SW 1271 (cell line): ENCODE measurements at places on chromosomes 1 and 21.

- no peak for DNase-seq
Observed at GRCh38 chr1:12026586-12026985, 7.3 kb downstream of the MIIP start.

DNA sequence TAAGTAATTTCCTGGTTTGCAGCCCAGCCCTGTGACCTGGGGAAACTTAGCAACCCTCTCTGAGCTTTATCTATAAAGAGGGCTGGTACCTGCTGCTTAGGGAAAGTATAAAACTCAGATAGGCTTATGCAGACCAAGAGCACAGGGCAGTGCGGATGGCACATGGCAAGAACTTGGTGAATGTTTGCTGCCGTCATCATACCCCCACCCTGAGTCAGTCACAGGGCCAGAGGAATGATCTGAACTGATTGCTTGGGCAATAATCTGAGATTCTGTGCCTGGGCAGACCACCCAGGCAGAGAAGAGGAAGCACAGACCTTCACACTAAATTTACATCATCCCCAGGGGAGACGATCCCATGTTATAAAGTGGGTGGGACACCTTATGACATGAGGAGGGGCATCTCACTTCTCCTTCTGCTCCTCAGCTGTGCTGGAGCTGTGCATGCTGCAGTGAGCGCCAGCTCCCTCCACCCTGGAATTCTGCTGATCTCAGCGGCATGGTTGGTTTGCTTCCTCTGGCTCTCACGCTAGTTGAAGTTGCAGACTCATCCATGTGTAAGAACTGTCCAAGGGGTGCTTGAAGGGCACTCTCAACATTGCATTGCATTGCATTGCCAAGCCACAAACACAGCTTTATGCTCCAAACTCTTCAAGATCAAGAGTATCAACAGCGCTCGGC is 197.1 kb downstream of the AJAP1 start:
- no peak for DNase-seq

- DNase-seq = no peak
Observed at GRCh38 chr1:217660353-217661062, 29.4 kb downstream of the SPATA17 start.

DNA sequence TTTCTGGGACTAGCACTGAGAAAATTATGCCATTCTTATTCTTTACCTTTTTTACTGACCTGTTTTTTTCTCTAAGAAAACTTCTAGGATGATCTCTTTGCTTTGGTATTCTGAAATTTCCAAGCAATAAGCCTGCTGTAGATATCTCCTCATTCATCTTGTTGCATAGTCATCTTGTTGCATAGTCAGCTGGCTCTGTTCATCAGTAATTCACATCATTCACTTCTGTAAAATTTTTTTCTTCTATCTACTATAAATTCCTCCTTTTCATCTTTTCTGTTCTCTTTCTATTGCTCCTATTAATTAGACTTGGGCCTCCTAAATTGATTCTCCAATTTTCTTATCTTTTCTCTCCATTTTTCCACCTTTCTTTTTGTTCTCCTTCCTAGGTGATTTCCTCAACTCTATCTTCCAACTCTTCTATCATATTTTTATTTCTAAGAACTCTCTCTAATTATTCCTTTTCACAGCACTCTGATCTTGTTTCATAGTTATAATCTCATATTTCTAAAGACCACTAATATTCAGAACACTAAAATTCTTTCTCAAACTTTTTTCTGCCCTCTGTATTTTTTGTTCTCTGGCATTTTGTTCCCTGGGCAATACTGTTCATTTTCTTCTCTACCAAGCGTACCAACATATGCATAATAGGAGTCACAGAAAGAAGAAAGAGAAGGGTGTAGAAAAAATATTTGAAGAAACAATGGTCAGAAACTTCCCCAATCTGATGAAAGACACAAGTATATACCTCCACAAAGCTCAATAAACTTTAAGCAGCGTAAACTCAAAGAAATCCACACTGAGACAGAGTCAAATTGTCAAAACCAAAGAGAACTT is 17.7 kb downstream of the TUT4 start:
- no peak for DNase-seq
